ENCODE measurements at places on chromosomes 5 and 9. TPM values are rescaled to one million over a fixed set of nuclear protein-coding genes. Genes with fewer than 3 reads are reported as not detected.

Gene LOX
- 10.7 TPM for total RNA-seq

Gene SDHA
- total RNA-seq = 75.0 TPM

Gene STARD4
- total RNA-seq = 31.1 TPM

Gene SLC34A1
- not detected for total RNA-seq

Gene IFNA21
- not detected for total RNA-seq

GRCh38 chr9:85038061-85038460 is 368.5 kb downstream of the NTRK2 start:
- no peak for DNase-seq

DNA sequence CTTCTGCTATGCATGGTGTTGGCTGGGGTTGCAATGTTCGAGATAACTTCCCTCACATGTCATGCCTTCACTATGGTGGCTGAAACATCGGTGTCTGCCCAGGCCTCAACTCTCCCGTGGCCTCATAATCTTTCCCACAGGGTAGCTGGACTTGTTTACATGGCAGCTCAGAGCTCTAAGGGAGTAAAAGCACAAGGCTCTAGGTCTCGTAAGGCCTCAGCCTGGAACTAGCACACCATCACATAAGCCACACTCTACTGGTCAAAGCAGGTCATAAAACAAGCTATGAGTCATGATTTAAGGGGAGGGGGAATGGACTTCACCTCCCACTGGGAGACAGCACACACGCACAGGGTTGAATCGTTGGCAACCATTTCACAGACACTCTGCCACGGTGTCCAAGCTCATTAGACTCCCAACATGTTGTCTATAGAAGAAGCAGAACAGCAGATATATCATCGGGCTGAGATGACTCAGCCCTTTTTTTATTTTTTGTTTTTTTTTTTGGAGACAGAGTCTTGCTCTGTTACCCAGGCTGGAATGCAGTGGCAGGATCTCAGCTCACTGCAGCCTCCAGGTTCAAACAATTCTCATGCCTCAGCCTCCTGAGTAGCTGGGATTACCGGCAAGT is 66.8 kb upstream of the IL17B start:
- peak; percentile 90 for DNase-seq

- peak; percentile 39 for DNase-seq
Measured at GRCh38 chr5:33524476-33524875, 83.7 kb downstream of the TARS1 start.

DNA sequence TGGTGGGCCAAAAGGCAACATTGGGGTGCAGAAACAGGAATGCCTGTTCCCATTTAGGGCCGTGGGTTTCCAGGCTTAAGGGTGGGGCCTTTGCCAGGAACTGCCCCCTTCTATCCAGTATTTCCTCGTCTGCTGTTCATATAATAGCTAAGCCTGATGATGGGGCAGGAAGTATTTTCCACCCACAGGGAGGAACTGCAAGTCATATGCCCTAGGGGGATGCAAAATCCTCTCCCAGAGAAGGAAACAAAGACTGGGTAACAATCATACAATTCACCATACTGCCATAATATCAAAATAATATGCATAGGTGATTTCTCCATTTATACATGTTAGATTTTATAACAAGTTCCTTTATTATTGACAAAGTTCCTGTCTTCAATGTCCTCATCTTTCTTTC is 20.5 kb upstream of the RPS23 start:
- no peak for DNase-seq

DNA sequence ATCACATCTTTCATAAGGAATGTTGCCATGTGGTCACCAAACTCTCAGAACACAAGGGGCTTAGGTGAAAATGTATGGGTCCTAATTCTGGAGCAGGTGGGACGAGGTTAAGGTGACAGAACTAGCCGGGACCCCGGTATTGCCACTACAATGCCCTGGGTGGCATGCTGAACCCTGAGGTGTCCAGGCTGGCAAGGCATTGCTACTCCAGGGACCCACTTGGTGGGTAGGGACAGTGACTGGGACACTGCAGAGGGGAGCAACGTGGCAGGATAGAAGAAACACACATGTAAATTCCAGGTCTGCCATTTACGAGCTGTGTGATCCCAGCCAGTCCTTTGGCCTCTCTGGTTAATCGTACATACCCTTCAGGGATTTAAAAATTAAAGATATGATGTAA is 206.9 kb upstream of the MVB12B start:
- DNase-seq = no peak

GRCh38 chr5:178902849-178903248 is 7.1 kb downstream of the ZFP2 start:
- peak; percentile 42 for DNase-seq

DNA sequence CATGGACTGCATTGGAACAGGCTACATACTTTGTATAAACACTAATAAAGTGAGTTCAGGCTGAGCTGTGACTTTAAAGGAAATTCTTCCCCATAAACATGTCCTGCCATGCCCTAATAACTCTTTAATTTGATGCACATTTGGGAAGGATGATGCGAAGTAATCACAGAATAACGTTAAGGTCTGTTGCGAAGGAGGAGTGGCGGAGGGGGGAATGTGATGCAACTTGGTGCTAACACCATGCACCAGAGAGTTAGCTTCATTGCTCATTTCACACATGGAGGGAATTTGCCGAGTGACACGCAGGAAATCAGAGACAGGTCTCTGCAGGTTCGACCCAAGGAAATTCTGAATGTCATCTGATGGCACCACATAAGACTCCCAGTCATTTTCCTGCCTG is 32.9 kb downstream of the SLIT3 start:
- DNase-seq = no peak

DNA sequence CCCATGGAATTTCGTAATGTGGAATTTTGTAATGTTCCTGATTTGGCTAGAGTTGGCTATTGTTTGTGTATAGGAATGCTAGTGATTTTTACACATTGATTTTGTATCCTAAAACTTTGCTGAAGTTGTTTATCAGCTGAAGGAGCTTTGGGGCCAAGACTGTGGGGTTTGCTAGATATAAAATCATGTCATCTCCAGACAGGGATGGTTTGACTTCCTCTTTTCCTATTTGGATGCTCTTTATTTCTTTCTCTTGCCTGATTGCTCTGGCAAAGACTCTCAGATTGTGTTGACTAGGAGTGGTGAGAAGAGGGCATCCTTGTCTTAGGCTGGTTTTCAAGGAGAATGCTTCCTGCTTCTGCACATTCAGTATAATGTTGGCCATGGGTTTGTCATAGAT is 91.0 kb downstream of the NNT start:
- peak; percentile 4 for DNase-seq

DNA sequence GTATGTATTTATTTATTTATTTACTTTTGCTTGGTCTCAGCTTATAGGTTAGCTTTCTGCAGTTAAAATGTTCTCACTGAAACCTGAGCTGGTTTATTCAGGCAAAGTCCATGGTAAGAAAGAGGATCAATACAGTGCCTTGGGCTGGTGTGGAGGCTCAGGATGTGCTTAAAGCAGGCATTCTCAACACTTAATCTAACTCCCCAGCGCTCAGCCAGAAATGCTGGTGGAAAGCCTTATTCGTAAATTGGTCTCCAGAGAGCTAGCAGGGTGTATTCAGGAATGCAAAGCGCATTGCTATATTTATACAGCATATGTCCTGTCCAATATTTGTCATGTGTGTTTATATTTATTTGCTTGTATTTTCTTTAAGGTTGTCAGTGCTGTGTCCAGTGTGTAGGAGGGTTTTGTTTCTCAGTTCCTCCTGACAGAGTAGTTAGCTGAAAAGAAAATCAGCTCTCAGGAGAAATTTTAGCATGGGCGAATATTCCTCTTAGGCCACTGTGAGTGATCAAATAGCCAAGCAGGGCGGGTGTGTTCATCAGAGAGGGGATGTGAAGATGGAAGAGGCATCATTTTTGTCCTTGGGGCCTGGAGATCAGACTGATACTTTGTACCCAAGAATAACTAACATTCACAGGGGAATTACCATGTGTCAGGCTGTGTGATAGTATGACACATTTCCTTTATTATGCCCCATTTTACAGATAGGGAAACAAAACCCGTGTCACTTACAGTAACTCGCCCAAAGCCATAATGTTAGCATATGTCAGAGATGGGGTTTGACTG is 65.8 kb downstream of the DOCK2 start:
- DNase-seq = no peak

- DNase-seq = peak; percentile 24
Measured at GRCh38 chr9:15136646-15137045, 170.4 kb downstream of the TTC39B start.

GRCh38 chr5:56659971-56660370 is 155.4 kb upstream of the MAP3K1 start:
- no peak for DNase-seq

DNA sequence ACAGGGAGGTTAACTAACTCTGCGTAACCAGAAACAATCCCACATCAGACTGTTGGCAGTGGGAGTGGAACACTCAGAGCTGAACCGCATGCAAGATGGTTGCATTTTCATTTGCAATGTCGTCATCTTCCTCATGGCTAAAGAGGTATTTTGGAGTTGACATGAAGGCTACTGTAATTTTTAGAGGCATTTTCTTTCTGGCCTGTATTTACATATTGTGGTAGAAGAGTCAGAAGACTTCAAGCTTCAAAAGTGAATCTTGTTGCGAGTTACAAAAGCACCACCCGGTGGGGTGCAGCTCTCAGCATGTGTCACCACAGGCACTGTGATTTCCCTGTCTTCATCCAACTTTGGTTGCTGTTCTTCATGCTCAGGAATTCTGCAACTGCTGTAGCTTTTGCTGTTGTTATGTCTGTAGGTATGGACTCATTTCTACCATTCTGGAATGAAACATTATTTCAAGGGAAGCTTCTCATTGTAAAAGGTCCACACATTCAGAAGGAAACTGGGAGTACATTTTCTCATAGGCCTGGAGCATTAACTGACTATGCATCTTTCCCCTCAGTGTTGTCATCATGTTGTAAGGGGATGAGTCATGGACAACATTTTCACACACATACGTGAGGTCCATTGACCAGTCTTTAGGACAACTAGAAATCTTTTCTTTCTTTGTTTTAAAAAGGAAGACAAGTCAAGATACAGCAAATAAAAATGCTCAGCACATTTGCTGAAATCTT is 35.4 kb upstream of the GDNF start:
- peak; percentile 73 for DNase-seq

GRCh38 chr5:125874717-125875116 is 548.5 kb upstream of the GRAMD2B start:
- peak; percentile 26 for DNase-seq

DNA sequence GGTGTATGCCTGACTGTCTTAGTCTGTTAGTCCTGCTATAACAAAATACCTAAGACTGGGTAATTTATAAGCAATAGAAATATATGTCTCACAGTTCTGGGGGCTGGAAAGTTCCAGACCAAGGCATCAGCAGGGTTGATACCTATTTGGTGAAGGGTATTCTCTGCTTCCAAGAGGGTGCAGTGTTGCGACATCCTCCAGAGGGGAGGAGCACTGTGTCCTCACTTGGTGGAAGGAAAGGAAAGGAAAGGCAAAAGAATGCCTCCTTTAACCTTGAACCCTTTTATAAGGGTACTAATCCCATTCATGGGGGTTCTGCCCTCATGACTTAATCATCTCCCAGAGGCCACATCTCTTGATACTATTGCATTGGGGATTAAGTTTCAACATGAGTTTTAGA is 42.0 kb upstream of the SLC24A2 start:
- DNase-seq = no peak

GRCh38 chr5:127941646-127942045 is 141.9 kb upstream of the SLC12A2 start:
- no peak for DNase-seq

DNA sequence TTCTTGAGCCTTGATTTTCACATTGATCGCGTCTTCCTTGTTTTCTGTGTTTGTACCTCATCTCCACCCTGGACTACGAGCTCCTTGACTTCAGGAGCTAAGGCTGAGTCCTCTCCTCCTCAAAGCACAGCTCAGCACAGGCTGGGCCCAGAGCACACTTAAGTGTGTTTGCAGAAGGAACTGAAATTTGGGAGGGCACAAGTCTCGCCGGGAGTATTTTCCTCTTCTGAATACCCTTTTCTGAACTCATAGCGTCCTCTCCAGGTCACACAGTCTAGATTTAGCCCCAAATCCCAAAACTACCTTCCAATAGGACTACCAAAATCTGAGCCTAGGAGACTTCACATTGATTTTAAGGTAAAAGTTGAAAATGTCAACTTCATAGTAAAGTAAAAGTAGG is 41.6 kb downstream of the TSTD2 start:
- no peak for DNase-seq

- DNase-seq = peak; percentile 82
Measured at GRCh38 chr5:172953776-172954675, 5.2 kb upstream of the RPL26L1 start.

DNA sequence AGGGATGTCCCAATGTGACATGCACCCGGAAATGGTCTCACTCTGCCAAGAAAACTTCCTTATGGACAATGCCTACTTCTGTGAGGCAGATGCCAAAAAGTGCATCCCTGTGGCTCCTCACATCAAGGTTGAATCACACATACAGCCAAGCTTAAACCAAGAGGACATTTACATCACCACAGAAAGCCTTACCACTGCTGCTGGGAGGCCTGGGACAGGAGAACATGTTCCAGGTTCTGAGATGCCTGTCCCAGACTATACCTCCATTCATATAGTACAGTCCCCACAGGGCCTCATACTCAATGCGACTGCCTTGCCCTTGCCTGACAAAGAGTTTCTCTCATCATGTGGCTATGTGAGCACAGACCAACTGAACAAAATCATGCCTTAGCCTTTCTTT is 37.6 kb upstream of the CCDC152 start:
- DNase-seq = no peak

DNA sequence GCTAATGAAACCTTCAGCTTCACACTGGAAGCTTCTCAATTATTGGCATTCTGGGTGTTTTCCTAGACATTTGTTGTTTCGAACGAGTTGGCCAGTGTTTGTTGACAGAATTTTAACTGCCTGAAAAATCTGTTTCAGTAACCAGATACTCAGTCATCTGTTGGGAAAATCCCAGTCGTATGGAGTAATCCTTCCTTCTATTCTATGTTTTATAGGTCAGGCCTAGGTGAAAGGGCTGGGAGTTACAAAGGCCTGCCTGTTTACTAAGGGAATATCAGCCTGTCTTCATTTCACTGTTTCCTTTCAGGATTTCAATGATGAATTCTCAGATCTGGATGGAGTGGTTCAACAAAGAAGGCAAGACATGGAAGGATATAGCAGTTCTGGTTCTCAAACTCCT is 59.9 kb downstream of the GRAMD2B start:
- peak; percentile 35 for DNase-seq

DNA sequence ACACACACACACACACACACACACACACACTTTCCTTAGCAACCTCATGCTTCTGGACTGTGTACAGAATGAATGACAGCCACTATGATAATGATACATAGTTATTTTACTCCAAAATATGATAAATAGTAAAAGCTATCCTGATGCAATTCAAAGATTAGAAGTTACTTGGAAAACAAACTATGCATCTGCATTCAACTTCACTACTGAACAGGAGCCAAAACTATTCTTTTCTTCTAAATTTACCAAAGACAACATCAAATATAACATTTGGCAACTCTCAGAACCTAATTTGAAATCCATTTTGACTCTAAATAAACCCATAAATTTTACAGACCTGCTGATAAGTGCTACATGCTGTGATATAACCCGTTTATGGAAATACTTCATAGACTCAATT is 33.3 kb downstream of the GLIS3 start:
- DNase-seq = no peak

GRCh38 chr5:153520952-153521351 is 30.5 kb downstream of the GRIA1 start:
- no peak for DNase-seq

- DNase-seq = no peak
Measured at GRCh38 chr9:133589454-133590227, 19.5 kb downstream of the FAM163B start.
